ENCODE measurements at places on chromosomes 5 and 9. TPM values are rescaled to one million over a fixed set of nuclear protein-coding genes. Genes with fewer than 3 reads are reported as not detected.

PDE8B gene
- 0.05 TPM for total RNA-seq

MLANA gene
- total RNA-seq, result not detected

PLK2 gene
- total RNA-seq, result 541 TPM

IL11RA gene
- total RNA-seq, result 9.3 TPM

DNA sequence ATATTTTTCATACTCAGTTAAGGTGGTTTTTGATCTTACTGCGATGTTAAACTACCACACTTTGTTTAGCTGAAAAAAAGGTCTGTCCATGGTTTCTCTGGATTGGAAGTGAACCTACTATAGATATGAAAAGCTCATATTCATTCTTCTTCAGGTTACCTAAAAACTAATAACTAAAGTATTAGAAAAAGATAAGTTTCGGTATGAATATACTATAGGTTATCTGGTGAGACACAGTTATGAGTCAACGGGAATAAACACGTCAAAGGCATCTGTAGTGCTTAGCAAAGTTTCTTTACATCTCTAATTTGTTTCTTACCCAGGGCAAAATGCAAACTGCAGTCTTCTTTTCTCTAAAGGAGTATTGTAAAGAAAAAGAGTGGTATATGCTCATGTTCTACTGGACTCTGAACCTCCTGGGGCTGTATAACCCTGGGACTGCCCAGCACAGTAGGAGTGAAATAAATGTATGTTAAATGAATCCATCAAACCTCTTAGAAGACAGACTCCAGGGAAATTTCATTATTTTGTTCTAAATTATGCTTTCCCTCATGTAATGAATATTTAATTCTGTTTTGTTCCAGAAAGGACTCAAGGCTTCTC is 521.9 kb downstream of the PDE4D start:
- DNase-seq, result no peak

DNA sequence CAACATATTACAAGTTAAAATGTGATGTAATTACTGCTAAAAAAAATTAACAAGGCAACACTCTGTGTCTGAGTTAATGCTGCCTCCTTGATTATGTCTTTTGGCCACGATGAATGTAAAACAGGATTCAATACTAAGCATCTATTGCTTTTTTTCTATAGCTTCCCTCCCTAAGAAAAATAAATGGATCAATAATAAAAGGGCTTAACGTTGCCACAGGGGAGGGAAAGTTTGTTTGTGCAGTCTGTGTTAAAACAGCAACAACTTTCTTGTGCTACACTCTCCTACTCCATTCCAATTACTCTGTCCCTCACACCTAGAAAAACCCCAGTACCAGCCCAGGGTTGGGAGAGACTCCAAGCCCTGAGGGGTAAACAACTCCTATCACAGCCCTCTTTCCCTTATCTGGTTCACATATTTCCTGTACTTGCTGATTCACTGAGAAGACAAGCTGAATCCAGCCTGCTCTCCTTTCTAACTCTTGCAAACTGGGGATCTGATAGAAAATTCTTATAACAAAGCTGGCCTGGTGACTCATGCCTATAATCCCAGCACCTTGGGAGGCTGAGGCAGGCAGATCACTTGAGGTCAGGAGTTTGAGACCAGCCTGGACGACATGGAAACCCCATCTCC is 44.8 kb downstream of the PTPN3 start:
- DNase-seq, result peak; percentile 97

- no peak for DNase-seq
Observed at GRCh38 chr9:13020146-13021040, 245.6 kb downstream of the LURAP1L start.

DNA sequence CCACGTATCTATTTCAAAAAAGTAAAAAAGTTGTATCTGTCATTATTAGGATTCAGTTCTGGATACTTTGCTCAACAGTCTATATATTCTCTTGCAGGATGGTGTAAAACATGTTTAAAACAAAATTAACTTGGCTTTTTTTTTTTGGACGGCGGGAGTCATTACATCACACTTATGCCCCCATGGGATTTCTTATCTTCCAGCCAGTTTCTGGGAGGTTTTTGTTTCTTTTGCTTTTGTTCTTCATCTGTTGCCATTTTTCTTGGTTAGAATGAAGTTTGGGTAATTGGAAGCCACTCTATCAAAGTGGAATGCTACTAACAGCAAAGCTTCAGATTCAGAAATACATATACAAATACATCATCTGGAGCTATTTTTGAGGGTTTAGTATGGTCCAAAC is 1.8 kb upstream of the STARD4 start:
- DNase-seq, result no peak
